ENCODE measurements at places on chromosomes 2 and 18. TPM values are rescaled to one million over a fixed set of nuclear protein-coding genes. Genes with fewer than 3 reads are reported as not detected.

Gene MGAT4A
- total RNA-seq = 65.8 TPM

Gene MAL
- total RNA-seq = 1.9 TPM

Gene ADRA2B
- 0.81 TPM for total RNA-seq

Gene NEMP2
- 8.0 TPM for total RNA-seq

Gene SPDYA
- 2.8 TPM for total RNA-seq

Gene PAX3
- not detected for total RNA-seq

Gene GKN1
- not detected for total RNA-seq
